Activated naive CD4-positive, alpha-beta T cell treated with anti-CD3 and anti-CD28 coated beads, Interleukin-2, amount 50 U/mL, for 72 hours (primary cell): ENCODE measurements at places on chromosomes 4 and X. TPM values are rescaled to one million over a fixed set of nuclear protein-coding genes. Genes with fewer than 3 reads are reported as not detected.

GC gene
- not detected for total RNA-seq

C4orf51 gene
- total RNA-seq = not detected

- peak; percentile 85 for DNase-seq
Measured at GRCh38 chr4:119212964-119213606, 572 bp downstream of the USP53 start.

- peak; percentile 91 for DNase-seq
Measured at GRCh38 chrX:15335135-15336022, at the start of gene PIGA. PIGA (minus strand) TSS chrX:15335523; CDS start chrX:15331930, 3,593 bp downstream.

- DNase-seq = no peak
Measured at GRCh38 chr4:163343604-163344146, at the start of gene NPY5R. NPY5R (plus strand) TSS chr4:163343892; CDS start chr4:163350274, 6,382 bp downstream.

- DNase-seq = no peak
Measured at GRCh38 chr4:187491286-187491685, 504.3 kb upstream of the ZFP42 start.

- no peak for DNase-seq
Measured at GRCh38 chr4:121784975-121785374, 16.1 kb upstream of the EXOSC9 start.

DNA sequence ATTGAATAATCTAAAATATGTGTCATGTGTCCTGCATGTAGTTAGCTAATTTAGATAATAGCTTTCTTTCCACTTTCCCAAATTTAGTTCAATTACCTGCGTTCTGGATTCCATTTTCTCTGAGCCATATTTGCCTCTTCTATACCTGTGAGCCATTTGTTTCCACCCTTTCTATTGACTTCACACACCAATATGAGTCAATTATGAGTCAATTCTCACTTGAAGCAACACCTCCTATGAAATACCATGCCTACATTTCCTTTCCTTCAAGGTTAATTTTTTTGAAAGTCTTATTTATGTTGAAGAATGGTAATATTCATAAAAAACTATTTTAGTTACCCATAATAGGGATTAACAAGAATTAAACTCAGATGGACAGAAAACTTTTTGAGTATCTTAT, 25.8 kb downstream of the NPY2R start:
- DNase-seq = no peak

DNA sequence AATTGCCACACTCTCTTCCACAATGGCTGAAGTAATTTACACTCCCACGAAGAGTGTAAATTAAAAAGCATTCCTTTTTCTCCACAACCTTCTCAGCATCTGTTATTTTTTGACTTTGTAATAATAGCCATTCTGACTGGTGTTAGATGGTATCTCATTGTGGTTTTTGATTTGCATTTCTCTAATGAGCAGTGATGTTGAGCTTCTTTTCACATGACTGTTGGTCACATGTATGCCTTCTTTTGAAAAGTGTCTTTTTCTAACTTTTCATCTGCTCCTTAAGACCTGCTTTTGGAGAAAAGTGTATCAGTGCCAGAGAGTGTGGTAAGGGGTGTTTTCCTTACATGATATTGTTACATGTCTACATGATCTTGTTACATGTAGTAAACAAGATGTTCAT, 25.7 kb downstream of the GUCY1A1 start:
- DNase-seq = no peak
